Stimulated activated CD8-positive, alpha-beta memory T cell treated with anti-CD3 and anti-CD28 coated beads, Interleukin-15, amount 100 ng/mL, for 24 hours (primary cell): ENCODE measurements at places on chromosomes 4 and X.

GRCh38 chr4:78518561-78518960 lies 33.0 kb upstream of the ANXA3 start:
- DNase-seq = no peak

DNA sequence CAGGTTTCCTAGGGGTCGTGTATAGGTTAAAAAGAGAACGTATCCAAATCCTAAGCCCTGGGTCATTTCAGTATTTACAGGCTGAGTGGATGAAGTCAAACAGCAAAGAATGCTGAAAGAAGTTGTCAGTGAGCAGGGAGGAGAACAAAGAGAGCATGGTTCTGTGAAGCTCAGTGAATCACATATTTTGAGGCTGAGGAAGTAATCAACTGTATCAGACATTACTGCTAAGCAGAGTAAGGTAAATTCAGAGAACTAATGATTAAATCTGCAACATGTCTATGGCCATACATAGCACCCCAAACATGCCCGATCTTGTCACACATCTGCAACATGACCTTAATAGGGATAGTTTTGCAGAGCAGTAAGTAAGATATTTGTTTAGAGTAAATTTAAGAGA lies 1130.3 kb downstream of the RAPGEF2 start:
- no peak for DNase-seq

- no peak for DNase-seq
These were observed 83.0 kb downstream of the EIF4E start for GRCh38 chr4:98845960-98846359.

DNA sequence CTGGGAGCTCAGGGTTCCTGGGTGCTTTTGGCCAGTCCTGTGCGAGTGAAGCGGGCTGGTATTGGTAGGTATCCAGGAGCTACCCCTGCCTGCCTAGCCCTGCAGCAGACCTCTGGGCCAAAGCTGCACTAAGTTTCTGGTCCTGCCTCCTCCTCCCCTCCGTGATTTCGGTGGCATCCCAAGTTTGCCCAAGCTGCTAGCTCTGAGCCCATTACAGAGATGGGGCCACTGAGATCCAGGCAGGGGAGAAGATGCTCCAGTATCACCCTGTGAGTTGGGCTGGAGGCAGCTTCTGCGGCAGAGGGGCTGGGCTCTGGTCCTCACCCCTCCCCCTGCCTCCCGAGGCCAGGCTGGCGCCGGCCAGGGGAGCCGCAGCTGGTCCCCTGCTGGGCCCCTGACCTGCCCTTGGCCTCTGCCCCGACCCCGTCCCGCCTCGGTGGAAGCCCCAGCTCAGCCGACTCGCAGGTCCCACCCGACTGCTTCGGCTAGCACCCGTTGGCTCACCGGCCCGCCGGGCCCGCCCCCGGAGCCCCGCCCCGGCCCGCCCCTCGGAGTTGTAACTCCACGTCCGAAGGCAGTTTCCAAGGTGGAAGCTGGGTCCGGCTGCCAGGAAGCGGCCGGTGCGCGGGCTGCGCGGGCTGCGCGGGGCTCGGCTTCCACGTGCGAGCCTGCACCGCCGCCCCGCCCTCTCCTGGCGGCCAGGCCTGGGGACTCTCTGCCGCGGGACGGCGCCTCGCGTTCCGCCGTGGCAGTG lies at the start of gene DUSP9:
DUSP9 (plus strand) TSS at position 584 of the 754 bp plus-strand sequence. CDS start 751 bp downstream, outside the sequence.
- DNase-seq = no peak

- DNase-seq = no peak
These were observed at the start of gene MAGEC3 for GRCh38 chrX:141838016-141838415. TSS of gene MAGEC3 (plus strand) at chrX:141838316. CDS start at chrX:141838316, 0 bp downstream.

- no peak for DNase-seq
These were observed 61.6 kb downstream of the UBE2K start for GRCh38 chr4:39759569-39759968.

- DNase-seq = no peak
These were observed 56.9 kb downstream of the SERTM2 start for GRCh38 chrX:111568354-111568753.

DNA sequence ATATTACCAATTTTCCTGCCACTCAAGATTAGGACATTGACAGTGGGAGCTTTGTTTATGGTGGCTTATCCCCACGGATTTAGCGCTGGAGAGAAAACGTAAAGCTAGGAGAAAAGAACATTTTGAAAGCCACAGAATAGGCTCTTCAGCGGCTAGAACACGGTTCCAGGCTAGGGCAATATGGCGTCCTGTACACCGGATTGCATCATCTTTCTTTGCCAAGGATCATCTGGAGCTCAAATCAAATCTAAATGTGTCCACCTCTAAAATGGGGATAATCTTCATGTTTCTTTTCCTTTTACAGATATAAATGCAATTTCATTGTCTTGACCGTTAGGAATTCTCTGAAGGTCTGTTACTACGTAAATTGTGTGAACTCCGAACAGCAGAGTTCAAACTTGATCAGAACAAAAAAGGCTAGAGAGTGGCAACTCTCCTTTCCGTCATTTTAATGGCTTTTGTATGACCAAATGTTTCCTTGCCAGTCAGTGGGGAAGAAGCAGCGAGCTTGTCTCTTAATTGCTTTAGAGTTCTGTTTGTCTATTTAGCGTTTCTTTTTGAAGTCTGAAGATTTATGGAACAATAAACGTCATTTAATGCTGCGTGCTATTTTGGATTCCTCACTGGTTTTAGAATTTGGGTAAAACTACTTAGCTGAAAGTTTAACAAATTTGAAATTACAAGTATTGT lies 2.6 kb upstream of the WWC2 start:
- no peak for DNase-seq

GRCh38 chr4:129326571-129327460 lies 230.9 kb downstream of the C4orf33 start:
- DNase-seq = no peak

DNA sequence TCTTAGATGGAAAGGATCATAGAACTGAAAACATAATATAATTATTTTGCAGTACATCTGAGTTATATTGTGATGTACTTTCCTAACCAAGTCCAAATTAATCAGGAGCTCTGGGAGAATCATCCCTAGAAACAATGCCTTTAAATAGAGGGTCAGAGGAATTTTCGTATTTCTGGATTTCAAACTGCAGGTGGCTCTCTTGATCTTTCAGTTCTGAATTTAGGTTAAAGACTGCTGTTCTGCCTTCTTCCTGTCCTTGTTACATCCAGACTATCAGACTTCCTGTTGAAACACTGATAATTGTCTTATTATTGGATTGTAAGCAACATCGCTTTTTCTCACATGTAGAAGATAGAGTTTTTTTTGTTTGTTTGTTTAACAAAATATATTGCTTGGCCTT lies 142.7 kb downstream of the RPA4 start:
- DNase-seq = no peak

DNA sequence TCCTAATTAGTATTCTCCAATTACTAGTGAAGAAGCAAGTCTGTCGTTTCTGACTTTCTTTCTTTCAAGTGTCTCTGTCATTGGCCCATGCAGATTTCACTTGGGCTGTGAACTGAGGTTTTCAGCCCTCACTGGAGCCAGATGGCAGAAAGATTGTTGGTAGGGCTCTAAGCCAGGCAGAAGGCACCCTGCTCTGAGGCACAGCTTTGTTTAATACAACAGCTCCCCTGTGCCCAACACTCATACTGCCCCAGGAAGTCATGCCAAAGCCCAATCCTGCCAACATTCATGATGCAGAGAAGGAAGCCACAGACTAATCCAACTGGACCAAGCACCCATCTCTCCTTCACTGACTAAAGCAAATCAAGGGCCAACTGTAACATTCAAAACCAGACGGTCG lies 117.1 kb upstream of the FRG1 start:
- DNase-seq = no peak

- DNase-seq = no peak
These were observed 143.4 kb downstream of the TRIML1 start for GRCh38 chr4:188282471-188283232.

DNA sequence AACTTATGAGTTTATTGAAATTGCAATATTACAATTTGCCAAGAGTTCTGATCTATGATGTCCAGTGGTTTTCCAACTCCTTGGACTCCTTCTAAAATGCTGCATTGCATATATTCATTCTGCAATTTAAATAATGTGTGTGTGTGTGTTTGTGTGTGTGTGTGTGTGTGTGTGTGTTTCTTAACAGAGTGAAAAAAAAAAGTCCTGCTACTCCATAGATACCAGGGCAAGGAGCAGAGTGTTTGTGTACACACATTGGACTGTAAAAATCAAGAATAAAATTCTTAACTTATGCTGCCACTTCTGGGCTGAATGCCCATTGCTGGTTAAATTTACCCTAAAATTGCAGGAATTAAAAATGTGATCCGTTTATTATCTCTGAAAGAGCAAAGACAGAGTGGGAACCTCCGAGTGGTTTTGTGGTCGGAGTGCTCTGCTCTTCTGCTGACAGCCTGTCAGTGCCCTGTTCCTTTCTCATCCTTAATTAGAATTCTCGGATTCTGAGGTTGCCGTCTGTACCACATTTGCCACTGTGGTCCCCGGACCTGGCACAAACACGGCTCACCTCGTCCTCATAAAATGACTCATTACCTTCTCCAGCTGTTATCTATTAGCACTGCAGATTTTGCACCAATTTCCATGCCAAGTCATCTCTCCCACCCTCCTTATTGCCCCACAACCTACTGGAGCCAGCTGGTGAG lies 355.5 kb downstream of the KCNIP4 start:
- no peak for DNase-seq

- no peak for DNase-seq
These were observed 72.4 kb downstream of the IL21 start for GRCh38 chr4:122548452-122548851.

GRCh38 chr4:169815606-169816005 lies 57.9 kb upstream of the HPF1 start:
- no peak for DNase-seq

DNA sequence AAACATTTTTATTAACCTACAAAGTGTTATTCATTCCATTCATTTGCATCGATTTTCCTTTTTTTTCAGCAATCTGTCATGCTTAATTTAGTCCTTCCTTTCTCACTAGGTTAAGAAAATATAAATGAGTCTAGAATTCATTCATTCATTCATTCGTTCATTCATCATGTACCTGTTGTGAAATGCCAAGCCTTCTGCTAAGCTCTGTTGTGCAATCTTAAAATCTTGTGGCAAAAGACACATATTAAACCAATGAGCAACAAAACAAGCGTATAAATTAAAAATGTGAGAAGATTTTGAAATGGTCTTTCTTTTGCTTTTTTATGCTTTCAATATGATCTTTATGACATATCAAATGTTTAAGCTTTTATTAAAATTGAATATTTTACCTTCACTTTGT lies 88.6 kb upstream of the MAD2L1 start:
- no peak for DNase-seq

DNA sequence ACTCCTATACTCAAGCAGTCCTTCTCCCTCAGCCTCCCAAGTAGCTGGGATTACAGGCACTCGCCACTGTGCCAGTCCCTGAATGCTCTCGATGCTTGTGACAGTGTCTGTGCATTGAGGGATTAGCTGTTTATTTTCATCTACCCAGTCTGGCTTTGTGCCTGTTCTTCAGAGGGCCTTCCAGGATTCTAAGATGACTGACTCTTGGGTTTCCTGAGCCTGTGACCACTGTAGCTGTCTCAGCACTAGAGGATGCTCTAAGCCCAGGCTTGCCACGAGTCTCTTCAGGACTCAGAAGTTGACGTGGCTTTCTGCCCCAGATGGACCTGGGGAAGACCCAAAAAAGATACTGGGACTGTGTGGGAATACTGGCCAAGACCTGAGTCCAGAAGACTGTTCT lies 201.4 kb downstream of the ARHGAP10 start:
- no peak for DNase-seq

- no peak for DNase-seq
These were observed 12.2 kb downstream of the TADA2B start for GRCh38 chr4:7055111-7055989.

GRCh38 chrX:40544343-40545266 lies 36.2 kb upstream of the ATP6AP2 start:
- no peak for DNase-seq
